ENCODE measurements at places on chromosomes 11 and 22. TPM values are rescaled to one million over a fixed set of nuclear protein-coding genes. Genes with fewer than 3 reads are reported as not detected.

The GNAZ gene
- 16.2 TPM for total RNA-seq

The MMP7 gene
- 2.4 TPM for total RNA-seq

The RTN4RL2 gene
- 0.82 TPM for total RNA-seq

The MUC6 gene
- total RNA-seq: not detected

The C22orf15 gene
- not detected for total RNA-seq

The PGA4 gene
- total RNA-seq: 42.8 TPM

The CTSC gene
- 179 TPM for total RNA-seq

The CAT gene
- total RNA-seq: 470 TPM

The NCR3LG1 gene
- 3.1 TPM for total RNA-seq

The OR51E2 gene
- total RNA-seq: 0.17 TPM

The FZD4 gene
- 333 TPM for total RNA-seq

The TNNI2 gene
- total RNA-seq: not detected

The C22orf31 gene
- total RNA-seq: not detected

The SHANK2 gene
- 0.66 TPM for total RNA-seq

The CRYBB3 gene
- total RNA-seq: not detected

The APOBEC3H gene
- total RNA-seq: not detected

The KIF18A gene
- not detected for total RNA-seq

The NXPE1 gene
- not detected for total RNA-seq

The TMEM25 gene
- 15.8 TPM for total RNA-seq

The RNF169 gene
- total RNA-seq: 21.6 TPM

The PATE2 gene
- total RNA-seq: not detected

The ARL2 gene
- total RNA-seq: 90.8 TPM

The DEFB108B gene
- not detected for total RNA-seq

The OR2AG1 gene
- not detected for total RNA-seq

The NAALAD2 gene
- total RNA-seq: 7.7 TPM

Measured in subcutaneous adipose tissue (tissue), 4 donors.